ENCODE measurements at places on chromosomes 3 and 15. TPM values are rescaled to one million over a fixed set of nuclear protein-coding genes. Genes with fewer than 3 reads are reported as not detected.
A peak's percentile ranks its signal among the peaks of the same experiment; 100 is the strongest.

Gene MYO5C
- total RNA-seq = 22.5 TPM

Gene SPG11
- 54.3 TPM for total RNA-seq

DNA sequence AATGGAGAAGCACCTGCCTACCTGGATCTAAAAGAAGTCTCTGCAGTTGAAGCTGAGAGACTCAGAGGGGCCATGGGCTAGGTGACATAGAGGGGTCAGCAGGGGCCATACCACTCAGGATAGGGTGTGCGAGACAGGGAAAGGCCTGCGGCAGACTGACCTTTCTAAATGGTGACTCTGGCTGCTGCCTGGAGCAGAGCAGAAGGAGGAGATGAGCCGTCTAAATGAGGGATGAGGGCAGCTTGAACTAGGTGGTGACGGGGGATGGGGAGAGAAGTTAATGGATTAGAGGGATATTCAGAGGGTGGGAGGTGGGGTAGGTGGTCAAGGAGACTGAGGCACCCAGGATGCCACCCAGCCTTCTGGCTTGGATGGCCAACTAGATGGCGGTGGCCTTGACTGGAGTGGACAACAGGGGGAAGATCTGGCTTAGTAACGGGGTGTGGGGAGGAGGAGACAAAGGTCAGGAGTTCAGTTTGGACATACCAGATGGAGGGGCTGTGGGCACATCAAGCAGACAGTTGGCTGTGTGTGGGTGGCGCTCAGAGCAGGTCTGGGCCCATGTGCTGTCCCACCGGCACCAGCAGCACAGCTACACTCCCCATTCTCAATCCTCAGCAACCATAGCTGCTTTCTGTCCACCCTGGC is 3.2 kb upstream of the ITIH1 start:
- H3K36me3 ChIP-seq = no peaks in the 10 kb centered on the region
- H3K27me3 ChIP-seq = no peaks in the 10 kb centered on the region

DNA sequence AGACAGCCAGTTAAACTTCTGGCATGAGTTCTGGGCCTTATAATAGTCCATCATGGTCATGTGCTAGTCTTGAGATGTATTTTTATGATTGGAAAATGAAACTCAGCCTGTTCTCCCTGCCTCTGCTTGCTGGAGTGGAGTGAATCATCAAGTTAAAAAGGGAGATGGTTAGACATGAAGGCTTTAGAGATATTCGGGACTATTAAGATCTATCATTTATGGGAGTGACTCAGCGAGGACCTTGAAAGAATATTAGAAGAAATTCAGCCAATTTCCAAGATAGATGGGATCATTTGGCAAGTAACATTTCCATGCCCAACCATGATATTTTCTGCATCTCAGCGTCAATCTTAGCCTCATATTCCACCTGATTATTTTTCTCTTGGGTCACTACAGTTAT is 79.8 kb downstream of the AGBL1 start:
- no peaks in the 10 kb centered on the region for H3K27me3 ChIP-seq
- peaks cover 24% of the 10 kb centered on the region for H3K4me1 ChIP-seq
- DNase-seq = no peak
- H3K27ac ChIP-seq = no peak overlapping the region
- no peaks in the 10 kb centered on the region for H3K36me3 ChIP-seq

DNA sequence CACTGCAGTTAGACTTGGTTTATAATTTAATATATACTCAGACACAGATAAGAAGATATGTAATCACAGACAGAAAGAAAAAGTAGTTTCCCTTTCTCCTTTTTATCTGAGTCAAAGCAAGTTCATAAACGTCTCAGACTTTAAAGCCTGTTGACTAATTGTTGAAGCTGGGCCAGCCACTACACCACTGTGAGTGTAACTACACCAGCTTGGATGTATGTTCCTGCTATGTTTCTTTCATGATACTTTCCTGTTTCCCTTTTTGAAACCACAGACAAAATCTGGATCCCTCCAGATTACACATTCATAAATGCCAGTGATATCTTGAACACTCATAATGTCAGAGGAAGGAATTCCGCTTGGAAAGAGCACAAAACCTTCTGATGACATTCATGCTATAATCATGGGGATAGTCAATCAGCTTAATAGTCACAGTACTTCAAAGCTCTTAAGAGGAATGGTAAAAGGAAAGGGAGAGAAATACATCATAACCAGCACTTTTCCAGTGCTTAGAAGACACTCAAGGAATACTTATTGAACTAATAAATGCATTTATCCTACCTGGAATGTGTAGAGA is 32.0 kb downstream of the KCNMB2 start:
- H3K36me3 ChIP-seq = no peaks in the 10 kb centered on the region
- no peaks in the 10 kb centered on the region for H3K4me1 ChIP-seq
- H3K27ac ChIP-seq = no peak overlapping the region
- no peaks in the 10 kb centered on the region for H3K27me3 ChIP-seq

- H3K4me3 ChIP-seq = peak overlapping the region; percentile 31
- no peaks in the 10 kb centered on the region for H3K36me3 ChIP-seq
- DNase-seq = peak; percentile 63
- H3K4me1 ChIP-seq = peaks cover 70% of the 10 kb centered on the region
- peaks cover 32% of the 10 kb centered on the region for H3K27me3 ChIP-seq
Observed at GRCh38 chr15:74307827-74308811, 59.3 kb downstream of the CYP11A1 start.

DNA sequence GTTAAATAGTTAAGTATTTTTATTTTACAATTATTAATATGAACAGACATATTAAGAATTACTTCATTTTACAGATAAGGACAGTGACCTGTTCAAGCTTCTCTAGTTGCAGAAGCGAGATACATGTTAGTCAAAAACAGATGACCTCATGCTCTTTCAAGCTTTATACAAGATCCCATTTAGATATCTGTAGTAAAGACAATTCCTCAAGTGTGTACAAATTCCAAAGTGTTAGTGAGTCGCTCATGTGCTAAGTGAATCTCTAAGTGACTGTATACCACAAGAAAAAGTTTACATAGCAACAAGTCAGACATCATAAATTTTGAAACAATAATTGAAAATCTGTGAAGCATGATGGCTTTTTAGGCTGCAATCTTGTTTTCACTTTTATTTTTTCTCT is 293.8 kb downstream of the ROBO1 start:
- no peaks in the 10 kb centered on the region for H3K36me3 ChIP-seq
- no peak for DNase-seq
- no peak overlapping the region for H3K27ac ChIP-seq
- H3K4me1 ChIP-seq = no peaks in the 10 kb centered on the region
- H3K4me3 ChIP-seq = no peak overlapping the region

DNA sequence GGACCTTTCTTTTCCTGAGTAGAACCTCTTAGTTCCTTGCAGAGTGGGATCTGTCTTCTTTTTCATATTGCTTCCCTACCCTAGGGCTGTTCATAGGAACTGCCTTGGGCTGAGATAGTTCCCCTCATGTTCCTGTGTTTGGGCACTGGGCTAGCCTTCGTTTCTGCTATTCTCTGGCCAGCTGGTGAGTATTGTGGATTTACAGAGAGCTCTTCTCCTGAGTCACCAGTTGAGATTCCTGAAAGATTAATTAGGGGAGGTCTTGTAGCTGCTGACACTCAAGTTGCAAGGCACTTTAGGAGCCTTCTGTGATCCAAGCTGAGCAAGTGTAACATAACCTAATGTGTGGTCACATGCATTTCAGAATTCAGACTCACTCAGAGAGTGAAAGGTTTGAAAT is 30.7 kb downstream of the CHD2 start:
- DNase-seq = no peak
- H3K4me3 ChIP-seq = no peak overlapping the region
- H3K4me1 ChIP-seq = 0 out of 2 replicates have a peak, but pooled peaks cover 2% of the 10 kb centered on the region
- H3K27ac ChIP-seq = peak overlapping the region; percentile 20

- peaks cover 3% of the 10 kb centered on the region for H3K4me1 ChIP-seq
- H3K27me3 ChIP-seq = no peaks in the 10 kb centered on the region
- H3K36me3 ChIP-seq = no peaks in the 10 kb centered on the region
Observed at GRCh38 chr3:157464321-157464720, 27.7 kb downstream of the PTX3 start.

- H3K4me3 ChIP-seq = no peak overlapping the region
- H3K36me3 ChIP-seq = peaks cover 3% of the 10 kb centered on the region
- DNase-seq = no peak
- H3K4me1 ChIP-seq = peaks cover 64% of the 10 kb centered on the region
- no peaks in the 10 kb centered on the region for H3K27me3 ChIP-seq
Observed at GRCh38 chr3:128271536-128272332, 118.5 kb downstream of the EEFSEC start.

- no peak overlapping the region for H3K4me3 ChIP-seq
- no peaks in the 10 kb centered on the region for H3K27me3 ChIP-seq
- H3K4me1 ChIP-seq = peaks cover 8% of the 10 kb centered on the region
- H3K36me3 ChIP-seq = peaks cover 10% of the 10 kb centered on the region
Observed at GRCh38 chr3:23314981-23315762, 112.0 kb downstream of the UBE2E2 start.

GRCh38 chr15:31476866-31477265 is 150.2 kb downstream of the KLF13 start:
- peaks cover 14% of the 10 kb centered on the region for H3K27me3 ChIP-seq
- H3K4me3 ChIP-seq = no peak overlapping the region
- H3K4me1 ChIP-seq = peaks cover 6% of the 10 kb centered on the region
- DNase-seq = no peak
